Mesothelial cell of epicardium (in vitro differentiated cells): ENCODE measurements at places on chromosomes 16 and 17.
A peak's percentile ranks its signal among the peaks of the same experiment; 100 is the strongest.

- DNase-seq = no peak
- no peaks in the 10 kb centered on the region for H3K27me3 ChIP-seq
- peaks cover 44% of the 10 kb centered on the region for H3K4me1 ChIP-seq
- H3K27ac ChIP-seq = no peak overlapping the region
- no peaks in the 10 kb centered on the region for H3K36me3 ChIP-seq
These were observed 43.2 kb downstream of the AXIN2 start for GRCh38 chr17:65518256-65518655.

DNA sequence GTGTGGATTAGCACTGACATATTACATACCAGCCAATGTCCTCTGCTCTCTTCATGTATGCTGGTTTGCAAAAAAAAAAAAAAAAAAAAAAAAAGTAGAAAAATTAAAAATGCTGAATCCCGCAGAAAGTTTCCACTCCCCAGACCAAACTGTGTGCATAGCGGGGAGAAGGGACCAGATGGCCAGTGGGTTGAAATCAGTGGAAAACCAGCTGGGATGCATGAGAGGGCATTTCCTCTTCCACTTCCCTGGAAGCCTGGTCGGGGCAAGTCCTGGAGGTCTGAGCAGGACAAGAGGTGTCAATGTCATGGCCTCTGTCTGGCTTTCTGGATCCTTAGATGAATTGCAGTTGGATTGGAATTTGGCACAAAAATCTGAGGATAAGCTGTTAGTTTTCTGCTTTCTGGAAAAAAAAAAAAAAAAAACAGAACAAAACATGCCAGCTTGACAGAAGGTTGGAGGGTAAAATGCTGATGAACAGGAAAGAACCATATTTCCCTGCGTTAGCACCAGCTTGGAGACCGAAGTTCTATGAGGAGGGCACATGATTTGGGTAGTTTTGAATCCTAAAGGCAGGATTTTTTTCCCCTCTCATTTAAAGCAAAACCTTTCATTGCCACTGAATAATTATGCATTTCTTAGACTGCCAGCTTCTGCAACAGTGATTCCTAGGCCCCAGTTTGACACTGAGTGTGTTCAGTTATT is 941.5 kb upstream of the EEF2KMT start:
- H3K4me1 ChIP-seq = no peaks in the 10 kb centered on the region
- H3K36me3 ChIP-seq = no peaks in the 10 kb centered on the region
- no peak for DNase-seq

DNA sequence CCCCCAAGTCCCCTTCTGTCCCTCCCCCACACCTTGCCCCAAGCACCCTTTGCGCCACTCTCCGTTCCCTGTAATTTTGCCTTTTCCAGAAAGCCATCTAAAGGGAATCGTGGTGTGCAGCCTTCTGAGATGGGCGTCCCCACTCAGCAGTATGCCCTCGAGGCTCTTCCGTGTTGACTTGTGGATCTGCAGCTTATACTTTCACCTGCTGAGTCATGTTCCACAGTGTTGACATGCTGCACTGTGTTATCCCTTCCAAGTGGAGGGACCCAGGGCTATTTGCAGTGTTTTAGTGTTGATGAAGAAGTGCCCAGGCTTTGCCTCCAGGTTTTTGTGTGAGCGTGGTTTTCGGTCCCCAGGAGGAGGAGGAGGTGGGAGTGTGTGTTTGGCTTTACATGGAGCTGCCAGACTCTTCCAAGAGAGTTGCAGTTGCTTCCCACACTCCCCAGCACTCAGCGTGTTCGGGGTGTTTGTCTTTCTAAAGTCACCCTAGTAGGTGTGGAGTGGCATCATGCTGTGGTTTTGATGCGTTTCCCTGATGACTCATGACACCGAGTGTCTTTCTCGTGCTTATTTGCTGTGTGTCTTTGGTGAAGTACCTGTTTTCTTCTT is 32.1 kb upstream of the JPT2 start:
- no peak for DNase-seq
- H3K4me1 ChIP-seq = no peaks in the 10 kb centered on the region
- no peaks in the 10 kb centered on the region for H3K27me3 ChIP-seq
- peaks cover 55% of the 10 kb centered on the region for H3K36me3 ChIP-seq
- peak overlapping the region; percentile 58 for H3K27ac ChIP-seq

- no peak overlapping the region for H3K4me3 ChIP-seq
- H3K4me1 ChIP-seq = peaks cover 7% of the 10 kb centered on the region
- H3K27me3 ChIP-seq = no peaks in the 10 kb centered on the region
- H3K36me3 ChIP-seq = no peaks in the 10 kb centered on the region
- no peak overlapping the region for H3K27ac ChIP-seq
These were observed 541.3 kb downstream of the CDH11 start for GRCh38 chr16:64580558-64580957.
